ENCODE measurements at places on chromosomes 6 and 20.

GRCh38 chr6:135461208-135461607 is 36.3 kb downstream of the AHI1 start:
- no peak for DNase-seq

DNA sequence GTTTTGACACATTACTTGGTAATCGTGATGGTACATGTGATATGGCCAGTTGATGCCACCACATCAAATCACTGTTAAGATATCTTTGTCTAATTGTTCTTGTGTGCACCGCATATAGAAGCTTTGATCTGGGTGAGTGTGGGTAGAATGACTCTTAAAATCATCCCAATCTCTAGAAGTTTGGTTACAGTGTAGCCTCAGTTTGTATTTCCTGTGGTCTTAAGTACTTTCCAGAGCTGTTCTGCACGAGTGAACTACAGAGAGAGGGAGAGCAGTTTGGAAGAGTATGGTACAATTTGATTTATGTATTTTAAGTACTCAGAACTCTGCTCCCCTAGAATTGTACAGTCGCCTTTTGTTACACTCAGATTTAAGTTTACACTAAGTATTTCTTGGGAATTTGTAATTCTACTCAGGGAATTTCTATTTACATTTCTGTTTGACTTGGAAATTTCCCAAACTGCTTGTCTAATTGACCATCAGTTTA is 37.5 kb downstream of the SNX9 start:
- DNase-seq: peak; percentile 62

DNA sequence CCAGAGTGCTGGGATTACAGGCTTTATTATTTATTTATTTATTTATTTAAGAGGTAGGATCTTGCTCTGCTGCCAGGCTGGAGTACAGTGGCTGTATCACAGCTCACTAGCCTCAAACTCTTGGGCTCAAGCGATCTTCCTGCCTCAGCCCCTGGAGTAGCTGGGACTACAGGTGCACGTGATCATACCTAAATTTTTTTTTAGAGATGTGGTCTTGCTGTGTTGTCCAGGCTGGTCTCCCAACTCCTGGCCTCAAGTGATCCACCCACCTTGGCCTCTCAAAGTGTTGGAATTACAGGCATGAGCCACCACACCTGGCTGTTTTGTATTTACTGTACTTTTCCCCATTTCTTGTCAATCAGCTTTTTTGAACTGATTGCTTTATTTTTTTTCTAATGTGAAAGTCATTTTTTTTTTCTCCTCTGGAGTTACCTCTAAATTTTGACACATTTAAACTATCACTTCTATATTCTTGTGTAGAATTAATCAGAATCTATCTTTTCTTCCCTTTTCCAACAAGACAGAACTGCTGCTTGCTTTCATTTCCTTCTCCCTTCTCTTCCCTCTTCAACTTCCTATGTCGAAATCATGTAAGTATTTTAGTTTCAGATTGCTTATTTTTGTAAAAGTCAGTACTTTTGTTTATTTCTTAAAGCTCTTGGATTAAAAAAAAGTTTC is 12.0 kb downstream of the PANK2 start:
- no peak for DNase-seq

- DNase-seq: no peak
Observed at GRCh38 chr20:58839991-58840747, 10.5 kb downstream of the GNAS-AS1 start.

DNA sequence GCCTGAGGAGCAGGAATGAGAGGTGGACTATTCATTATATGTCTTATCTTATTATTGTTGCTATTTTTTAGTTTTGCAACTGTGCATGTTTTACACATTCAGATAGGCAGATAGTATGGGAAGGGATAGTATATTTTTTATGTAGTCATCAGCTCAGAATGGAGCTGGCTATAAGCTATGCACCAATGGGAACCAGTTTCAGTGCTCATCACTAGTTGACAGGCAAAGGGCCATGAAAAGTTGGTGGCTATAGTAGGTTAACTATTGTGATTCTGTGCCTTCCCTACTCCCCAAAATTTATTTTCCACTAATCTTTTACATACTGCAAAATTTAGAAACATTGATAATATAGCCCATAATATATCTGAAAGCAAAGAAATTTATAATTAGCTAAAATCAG is 5.3 kb upstream of the UBD start:
- no peak for DNase-seq

DNA sequence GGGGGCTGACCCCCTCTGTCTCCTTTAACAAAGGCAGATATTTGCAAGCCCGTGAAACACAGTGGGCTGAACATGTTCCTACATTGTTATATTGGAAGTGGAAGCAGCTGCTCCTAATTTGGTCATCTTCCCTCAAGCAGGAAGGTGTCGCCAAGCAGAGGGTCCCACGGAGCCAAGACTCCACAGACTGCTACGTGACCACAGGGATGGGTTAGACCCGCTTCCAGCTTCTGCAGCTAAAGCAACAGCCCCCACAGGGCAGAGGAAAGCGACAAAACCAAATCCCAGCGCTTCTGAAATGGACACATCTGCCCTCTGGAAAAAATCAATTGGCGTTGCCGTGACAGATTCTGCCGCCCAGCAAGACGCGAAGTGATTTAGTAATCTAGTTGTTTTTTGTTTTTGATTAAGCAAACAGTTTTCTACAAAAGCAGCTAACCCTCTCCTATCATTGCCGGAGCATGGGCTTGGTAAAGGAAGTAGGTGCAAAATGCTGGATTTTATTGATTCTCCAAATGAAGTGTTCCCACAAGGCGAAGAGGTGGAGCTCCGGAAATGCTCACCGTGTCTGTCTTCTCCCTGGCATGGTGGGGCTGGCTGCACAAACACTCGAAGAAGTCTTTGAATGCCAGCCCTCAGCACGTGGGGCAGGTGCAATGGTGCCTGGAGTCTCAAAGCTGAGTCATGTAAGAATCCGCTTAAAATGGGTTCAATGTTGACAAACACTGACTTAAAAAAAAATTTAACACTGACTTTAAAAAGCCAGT is 79.4 kb upstream of the FRMD1 start:
- no peak for DNase-seq

GRCh38 chr6:112923940-112924587 is 576.9 kb downstream of the RFPL4B start:
- DNase-seq: no peak

DNA sequence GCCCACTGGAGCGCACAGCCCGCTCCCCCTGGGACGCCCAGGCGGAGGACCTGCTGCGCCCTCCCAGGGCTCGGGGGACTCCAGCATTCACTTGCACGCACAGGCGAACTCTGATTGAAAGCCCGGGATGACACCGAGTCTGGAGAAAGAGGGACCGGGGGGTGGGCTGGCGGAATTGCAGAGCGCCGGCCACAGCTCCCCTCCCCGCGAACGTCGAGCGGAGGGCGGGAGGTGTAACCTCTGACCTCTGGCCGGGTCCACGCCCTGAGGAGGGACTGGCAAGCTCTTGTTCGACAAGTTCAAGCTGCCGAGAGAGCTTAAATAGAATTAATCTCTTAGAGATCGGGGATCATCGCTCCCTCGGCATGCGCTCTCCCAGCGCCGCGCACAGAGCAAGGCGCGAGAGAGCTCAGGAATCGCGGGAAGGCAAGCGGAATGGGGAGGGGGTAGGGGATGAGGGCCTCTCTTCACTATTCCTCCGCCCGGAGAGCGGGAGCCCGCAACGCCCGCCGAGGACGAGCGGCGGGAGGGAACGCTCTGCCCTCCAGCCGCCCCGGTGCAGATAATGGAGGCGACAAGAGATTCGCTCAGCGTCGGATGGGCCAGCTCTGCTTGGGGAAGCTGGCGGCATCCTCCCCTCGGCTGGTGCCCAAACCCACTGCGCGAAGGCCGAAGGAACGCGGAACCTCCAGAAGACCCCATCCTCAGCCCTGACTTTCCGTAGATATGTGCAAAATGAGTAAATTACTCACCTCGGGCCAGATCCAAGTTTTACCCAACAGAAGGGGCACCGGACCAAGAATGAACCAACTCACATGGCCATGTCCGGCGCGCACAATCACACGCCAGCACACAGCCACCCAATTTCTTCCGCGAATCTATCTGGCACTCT is 761 bp upstream of the NR2E1 start:
- DNase-seq: no peak

DNA sequence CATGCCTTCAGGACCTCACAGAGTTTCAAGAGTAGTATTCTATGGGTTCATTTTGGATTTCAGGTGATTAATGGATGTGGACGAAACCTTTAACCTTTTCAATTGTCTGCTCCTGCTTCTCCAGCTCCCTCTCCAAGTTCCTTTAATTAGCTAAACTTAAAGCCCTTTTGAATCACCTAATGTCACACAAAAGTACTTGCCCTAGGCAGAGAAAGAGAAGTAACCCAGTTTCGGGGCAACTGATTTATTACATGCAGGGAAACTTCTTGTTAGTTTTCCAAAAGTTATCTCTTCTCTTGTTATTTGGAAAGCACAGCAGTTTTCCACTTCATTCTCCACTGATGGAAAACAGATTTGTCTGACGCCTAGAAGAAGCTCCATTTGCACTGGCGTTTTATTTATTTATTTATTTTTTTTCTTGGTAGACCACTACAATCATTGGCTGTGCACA is 407.7 kb upstream of the JARID2 start:
- no peak for DNase-seq

GRCh38 chr20:18258126-18258860 is 30.0 kb upstream of the ZNF133 start:
- DNase-seq: no peak

GRCh38 chr6:63352069-63352543 is 32.3 kb upstream of the LGSN start:
- no peak for DNase-seq

- DNase-seq: no peak
Observed at GRCh38 chr20:6533761-6534479, 233.6 kb upstream of the BMP2 start.

Measured in CD4-positive, alpha-beta T cell treated with Interleukin-2 at 100 ng/mL for 4 hours (primary cell).